ENCODE measurements at places on chromosomes 11 and 22.

DNA sequence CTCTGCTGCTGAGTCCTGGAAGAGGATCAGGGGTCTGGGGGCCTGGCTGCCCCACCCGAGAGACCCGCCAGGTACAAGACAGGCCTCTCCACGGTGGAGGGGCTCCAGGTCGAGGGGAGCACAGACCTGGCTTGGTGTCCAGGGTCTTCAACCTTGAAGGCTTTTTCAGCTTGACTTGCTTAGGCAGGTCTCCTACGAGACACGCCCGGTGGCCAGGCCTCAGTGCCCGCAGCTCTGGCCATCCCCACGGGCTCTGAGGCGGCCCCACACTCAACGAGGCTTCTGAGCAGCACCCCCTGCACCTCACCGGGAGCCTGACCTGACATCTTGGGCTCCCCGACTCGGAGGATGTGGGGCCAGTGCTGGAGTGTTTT is 6.6 kb upstream of the PLXNB2 start:
- DNase-seq = no peak
- no peaks in the 10 kb centered on the region for H3K36me3 ChIP-seq
- no peaks in the 10 kb centered on the region for H3K27me3 ChIP-seq
- peaks cover 17% of the 10 kb centered on the region for H3K4me1 ChIP-seq

DNA sequence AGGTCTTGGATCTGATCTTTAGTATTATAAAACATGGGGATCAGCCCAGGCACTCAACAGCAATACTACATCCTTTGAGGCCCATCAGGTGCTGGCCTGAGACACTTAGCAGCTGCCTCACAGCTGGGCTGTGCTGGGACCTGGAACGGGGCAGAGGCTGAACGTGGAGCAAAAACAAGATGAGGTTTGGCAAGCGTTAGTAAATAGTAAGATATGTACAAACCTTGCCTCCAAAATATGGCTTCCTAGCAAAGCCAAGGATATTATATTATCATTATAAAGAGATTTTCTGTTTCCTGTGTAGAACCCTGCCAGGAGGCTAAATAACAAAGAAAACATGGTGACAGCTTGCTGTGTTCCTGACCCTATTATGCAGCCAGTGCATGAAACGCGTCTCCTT is 60.0 kb upstream of the SPON1 start:
- H3K27ac ChIP-seq = no peak overlapping the region
- H3K4me3 ChIP-seq = no peak overlapping the region
- no peaks in the 10 kb centered on the region for H3K27me3 ChIP-seq
- no peaks in the 10 kb centered on the region for H3K36me3 ChIP-seq
- DNase-seq = no peak
- H3K4me1 ChIP-seq = no peaks in the 10 kb centered on the region

GRCh38 chr11:26276798-26277424 is 55.0 kb upstream of the ANO3 start:
- no peak overlapping the region for H3K4me3 ChIP-seq
- no peaks in the 10 kb centered on the region for H3K4me1 ChIP-seq
- H3K27me3 ChIP-seq = no peaks in the 10 kb centered on the region

DNA sequence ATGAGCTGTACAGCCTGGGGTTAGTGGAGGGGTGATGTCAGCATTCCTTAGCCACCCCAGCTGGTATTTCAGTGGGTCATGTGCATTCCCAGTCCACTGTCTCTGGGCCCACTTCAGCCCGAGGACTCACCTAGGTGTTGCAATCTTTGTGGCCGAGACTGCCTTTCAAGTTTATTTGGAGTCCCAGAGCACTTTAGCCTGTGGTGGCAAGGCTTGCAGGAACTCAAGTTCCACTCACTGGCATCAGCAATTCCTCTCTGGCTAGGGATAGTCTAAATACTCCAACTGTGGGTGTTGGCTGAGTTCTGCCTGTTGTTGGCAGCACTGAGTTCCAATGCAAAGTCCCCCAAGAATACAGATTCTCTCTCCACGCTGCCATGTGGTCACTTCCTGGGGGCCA is 191.6 kb upstream of the PGR start:
- no peaks in the 10 kb centered on the region for H3K36me3 ChIP-seq
- no peaks in the 10 kb centered on the region for H3K4me1 ChIP-seq
- no peak for DNase-seq

DNA sequence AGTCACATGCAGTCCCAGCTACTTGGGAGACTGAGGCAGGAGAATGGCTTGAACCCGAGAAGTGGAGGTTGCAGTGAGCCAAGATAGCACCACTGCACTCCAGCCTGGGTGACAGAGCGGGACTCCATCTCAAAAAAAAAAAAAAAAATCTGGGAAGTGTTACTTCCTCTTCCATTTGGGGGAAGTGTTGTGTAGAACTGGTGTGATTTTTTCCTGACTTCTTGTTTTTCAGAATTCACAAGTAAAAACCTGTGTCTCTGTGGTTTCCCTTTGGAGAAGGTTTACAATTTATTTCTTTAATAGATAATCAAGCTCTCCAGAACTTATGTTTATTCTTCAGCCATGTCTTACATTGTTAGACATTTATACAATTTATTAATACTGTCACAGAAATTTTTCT is 396.1 kb downstream of the BRD1 start:
- no peak overlapping the region for H3K27ac ChIP-seq
- no peaks in the 10 kb centered on the region for H3K4me1 ChIP-seq
- H3K36me3 ChIP-seq = no peaks in the 10 kb centered on the region
- DNase-seq = no peak
- H3K4me3 ChIP-seq = no peak overlapping the region

DNA sequence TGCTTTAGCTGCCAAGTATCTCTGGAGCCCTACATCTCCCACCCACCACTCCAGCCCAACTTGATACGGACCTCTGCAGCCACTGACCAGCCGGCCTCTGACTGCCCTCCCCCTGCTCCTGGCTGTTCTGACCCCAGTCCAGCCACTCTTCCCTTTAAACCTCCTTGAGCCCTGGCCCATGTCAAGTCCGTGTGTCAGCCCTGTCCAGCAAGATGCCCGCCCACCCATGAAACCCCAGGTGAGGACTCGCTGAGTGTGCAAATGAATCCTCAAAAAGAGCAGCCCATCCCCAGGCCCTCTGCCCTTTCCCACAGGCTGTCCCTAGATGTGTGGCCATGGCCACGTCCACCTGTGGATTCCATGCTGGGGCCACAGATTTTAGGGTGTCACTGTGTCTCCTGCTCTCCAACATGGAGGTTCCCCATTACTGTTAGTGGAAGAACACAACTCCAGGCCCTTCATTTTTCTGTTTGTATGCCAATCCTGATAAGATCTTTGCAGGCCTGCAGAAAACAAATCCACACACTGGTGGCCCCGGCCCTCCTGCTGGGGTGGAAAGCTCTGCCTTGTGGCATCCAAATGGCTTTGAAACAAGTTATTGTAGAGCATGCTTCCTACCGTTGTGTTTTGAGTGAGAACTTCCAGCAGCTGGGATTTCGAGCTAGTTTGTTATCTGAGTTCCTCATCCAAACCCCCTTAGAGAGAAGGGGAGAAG is 22.7 kb upstream of the ADORA2A start:
- no peak overlapping the region for H3K4me3 ChIP-seq
- no peak for DNase-seq
- no peaks in the 10 kb centered on the region for H3K27me3 ChIP-seq
- H3K4me1 ChIP-seq = peaks cover 28% of the 10 kb centered on the region
- H3K27ac ChIP-seq = no peak overlapping the region
- H3K36me3 ChIP-seq = no peaks in the 10 kb centered on the region

GRCh38 chr11:20321177-20321576 is 42.3 kb upstream of the HTATIP2 start:
- no peak overlapping the region for H3K27ac ChIP-seq
- no peaks in the 10 kb centered on the region for H3K36me3 ChIP-seq
- no peak for DNase-seq

DNA sequence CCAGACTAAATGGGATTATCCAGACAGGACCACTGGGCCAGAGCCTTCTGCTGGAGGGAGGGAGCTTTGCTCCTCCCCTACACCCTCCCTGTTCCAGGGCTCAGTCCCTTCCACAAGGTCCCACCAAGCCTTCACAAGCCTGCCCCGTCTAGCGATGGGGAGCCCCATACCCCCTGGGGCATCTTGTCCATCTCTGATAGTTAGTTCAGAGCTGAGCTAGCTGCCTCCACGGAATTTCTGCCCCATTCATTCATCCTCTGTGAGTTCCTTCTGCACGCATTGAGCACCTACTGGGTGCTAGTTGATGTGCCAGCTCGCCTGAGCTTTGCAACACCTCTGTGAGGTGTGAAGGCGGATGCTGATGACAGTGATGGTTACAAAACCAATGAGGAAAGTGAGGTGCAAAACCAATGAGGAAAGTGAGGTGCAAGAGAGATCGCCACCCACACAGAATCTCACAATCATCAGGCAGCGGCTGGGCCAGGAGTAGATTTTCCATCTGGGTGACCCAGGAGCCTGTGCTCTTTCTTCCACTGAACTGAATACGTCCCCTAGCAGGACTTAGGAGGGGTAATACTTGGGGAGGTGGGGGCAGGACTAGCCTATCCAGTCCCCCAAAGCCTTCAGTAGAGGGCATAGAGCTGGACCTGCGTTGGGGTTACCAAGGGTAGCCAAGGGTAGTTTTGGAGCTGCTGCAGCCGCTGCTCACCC is 21.5 kb upstream of the CBX7 start:
- H3K36me3 ChIP-seq = no peaks in the 10 kb centered on the region
- peak overlapping the region; percentile 57 for H3K4me3 ChIP-seq
- DNase-seq = peak; percentile 60

- H3K4me1 ChIP-seq = no peaks in the 10 kb centered on the region
- no peak overlapping the region for H3K4me3 ChIP-seq
- no peaks in the 10 kb centered on the region for H3K36me3 ChIP-seq
- no peaks in the 10 kb centered on the region for H3K27me3 ChIP-seq
Observed at GRCh38 chr11:119512369-119512768, 89.4 kb upstream of the THY1 start.

DNA sequence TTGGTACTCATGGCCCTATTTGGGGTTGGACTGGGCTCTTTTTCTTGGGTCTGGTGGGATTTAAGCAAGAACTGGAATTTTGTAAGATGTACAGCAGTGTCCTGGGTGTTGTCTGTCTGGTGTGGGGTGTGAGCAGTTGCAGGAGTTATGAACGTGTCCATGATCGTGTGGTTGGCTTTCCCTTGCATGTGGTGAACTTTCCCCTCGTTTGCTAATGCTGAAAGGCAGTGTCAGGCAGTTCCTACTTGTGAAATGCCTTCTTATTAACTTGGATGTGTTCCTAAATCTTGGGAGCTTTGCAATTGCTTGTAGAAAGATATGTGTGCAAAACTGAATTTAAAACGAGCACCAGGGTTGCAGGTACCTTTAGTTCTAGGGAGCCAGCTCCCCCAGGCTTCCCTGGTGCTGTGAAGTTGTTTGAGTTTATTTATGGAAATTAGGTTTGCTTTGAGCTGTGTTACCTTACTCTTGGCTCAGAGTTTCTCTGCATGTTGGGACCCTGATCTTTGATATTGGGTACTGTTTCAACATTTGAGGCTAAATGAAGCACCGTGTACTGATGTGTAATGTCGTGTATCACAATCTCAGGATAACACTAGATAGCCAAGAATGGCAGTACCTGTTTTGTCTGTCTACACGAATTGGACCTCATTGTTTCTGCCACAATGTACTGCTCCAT is 35.8 kb upstream of the HSD17B12 start:
- H3K4me1 ChIP-seq = peaks cover 11% of the 10 kb centered on the region
- peak overlapping the region; percentile 51 for H3K27ac ChIP-seq
- H3K27me3 ChIP-seq = peaks cover under 1% of the 10 kb centered on the region
- no peak for DNase-seq
- H3K36me3 ChIP-seq = no peaks in the 10 kb centered on the region

GRCh38 chr11:94342250-94342649 is 37.9 kb downstream of the IZUMO1R start:
- no peaks in the 10 kb centered on the region for H3K27me3 ChIP-seq
- no peak for DNase-seq
- H3K4me1 ChIP-seq = no peaks in the 10 kb centered on the region

GRCh38 chr11:14668731-14669301 is 25.2 kb downstream of the PDE3B start:
- no peaks in the 10 kb centered on the region for H3K4me1 ChIP-seq
- DNase-seq = no peak
- no peaks in the 10 kb centered on the region for H3K36me3 ChIP-seq
- H3K4me3 ChIP-seq = no peak overlapping the region

DNA sequence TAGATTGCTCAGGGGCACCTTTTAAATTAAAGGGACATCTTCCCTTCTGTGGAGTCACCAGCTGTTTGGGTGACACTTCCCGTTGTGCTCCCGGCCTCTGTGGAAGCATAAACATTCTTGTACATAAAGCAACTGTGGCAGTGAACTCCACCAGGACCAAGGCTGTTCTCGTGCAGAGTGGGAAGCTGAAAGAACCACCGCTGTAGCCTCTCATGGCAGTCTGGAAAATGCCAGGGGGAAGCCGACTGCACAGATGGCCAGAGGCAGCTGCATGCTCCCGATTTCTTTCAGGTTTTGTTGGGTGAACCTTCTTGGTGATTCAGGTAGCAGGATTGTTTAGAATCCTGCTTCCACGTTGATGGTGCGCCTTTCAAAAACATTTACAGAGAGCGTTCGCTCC is 10.3 kb downstream of the UBASH3B start:
- DNase-seq = no peak
- H3K27ac ChIP-seq = no peak overlapping the region
- H3K27me3 ChIP-seq = no peaks in the 10 kb centered on the region

DNA sequence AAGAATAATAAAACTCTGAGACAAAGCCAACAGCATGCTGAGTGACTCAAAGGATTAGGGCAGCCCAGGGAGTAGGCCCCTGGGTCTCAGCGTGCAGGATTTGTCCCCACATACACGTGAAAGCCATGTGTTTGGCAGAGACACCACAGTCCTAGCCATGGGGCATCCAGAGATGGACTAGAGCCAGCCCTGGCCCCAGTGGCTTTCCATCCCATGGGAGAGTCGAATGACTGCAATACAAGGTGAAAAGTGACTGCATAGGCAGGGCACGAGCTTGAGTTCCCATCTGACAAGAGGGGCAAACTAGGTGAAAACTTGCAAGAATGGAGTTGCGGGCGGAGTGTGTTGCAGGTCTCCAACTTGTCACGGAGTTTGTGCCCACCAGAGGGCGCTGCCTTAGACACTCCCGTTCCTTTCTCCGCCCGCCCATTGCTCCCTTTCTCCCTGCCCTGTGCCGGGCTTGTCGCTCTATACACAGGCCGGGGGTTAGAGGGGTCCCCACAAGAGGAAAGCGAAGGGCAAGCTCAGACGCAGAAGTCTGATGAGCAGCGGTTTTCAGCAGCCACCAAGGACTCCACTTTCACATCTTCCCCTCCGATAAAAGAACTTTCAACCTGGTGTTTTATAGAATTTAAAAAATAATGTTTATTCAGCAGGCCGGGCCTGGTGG is 24.2 kb downstream of the TSKU start:
- no peaks in the 10 kb centered on the region for H3K36me3 ChIP-seq
- no peak overlapping the region for H3K4me3 ChIP-seq
- no peak overlapping the region for H3K27ac ChIP-seq
- H3K27me3 ChIP-seq = no peaks in the 10 kb centered on the region
- peaks cover 5% of the 10 kb centered on the region for H3K4me1 ChIP-seq

DNA sequence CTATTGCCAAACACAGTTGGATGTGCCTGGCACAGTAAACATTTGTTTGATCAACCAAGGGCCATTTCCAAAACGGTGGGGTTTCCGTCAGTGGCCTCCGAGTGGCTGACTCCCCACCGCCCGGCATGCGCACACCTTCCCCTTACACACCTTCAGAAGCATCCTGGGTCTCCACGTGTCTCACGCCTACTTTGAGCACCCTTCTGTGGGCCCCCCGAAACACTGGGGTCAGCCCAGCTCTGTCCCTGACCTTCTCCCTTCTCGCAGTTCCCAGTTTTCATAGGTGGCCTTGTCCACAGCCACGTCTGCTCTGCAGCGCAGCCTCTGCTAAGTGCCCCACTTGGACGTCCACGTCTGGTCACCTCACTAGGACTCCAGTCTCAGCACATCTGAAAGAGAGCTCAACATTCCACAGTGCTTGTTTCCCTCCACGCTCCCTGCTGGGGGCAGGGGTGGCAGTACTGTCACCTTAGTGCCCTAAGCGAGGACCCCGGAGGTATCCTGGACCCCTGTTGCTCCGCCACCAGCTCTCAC is 13.2 kb upstream of the SHANK2 start:
- H3K36me3 ChIP-seq = no peaks in the 10 kb centered on the region
- no peaks in the 10 kb centered on the region for H3K27me3 ChIP-seq
- H3K4me3 ChIP-seq = no peak overlapping the region
- H3K4me1 ChIP-seq = no peaks in the 10 kb centered on the region
- no peak for DNase-seq
